ENCODE measurements at places on chromosomes 4 and X. TPM values are rescaled to one million over a fixed set of nuclear protein-coding genes. Genes with fewer than 3 reads are reported as not detected.

DNA sequence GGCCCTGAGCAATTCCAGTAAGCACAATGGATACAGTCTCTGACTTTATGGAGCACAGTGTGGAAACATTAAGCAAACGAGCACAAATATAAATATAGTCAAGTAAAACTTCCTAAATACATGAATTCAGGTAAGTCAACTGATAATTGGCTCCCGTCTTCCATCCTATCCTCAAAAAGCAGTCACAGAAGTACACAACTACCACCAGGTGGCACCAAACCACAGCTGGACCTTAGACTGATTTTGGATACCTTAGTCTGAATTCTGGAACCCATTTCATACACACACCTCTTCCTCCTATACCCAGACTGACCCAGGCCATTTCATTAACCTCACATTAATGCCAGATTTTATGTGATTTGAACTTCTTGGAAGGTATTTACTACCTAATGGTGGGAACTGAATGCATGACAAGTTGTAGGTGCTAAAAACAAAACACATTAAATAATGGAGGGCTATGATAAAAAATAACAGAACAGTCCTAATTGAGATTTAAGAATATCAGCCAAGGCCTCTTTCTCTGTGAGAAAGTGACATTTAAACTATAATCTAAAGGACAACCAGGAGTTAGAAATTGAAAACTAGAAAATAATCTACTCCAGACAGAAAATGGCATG is 77.5 kb downstream of the ELF2 start:
- DNase-seq, result peak; percentile 42

GRCh38 chr4:14675279-14675985 is 326.8 kb upstream of the CPEB2 start:
- no peak for DNase-seq

GRCh38 chrX:134186362-134187121 is 50.4 kb upstream of the CCDC160 start:
- no peak for DNase-seq

GRCh38 chr4:121139533-121140222 is 24.4 kb downstream of the TNIP3 start:
- DNase-seq, result no peak

DNA sequence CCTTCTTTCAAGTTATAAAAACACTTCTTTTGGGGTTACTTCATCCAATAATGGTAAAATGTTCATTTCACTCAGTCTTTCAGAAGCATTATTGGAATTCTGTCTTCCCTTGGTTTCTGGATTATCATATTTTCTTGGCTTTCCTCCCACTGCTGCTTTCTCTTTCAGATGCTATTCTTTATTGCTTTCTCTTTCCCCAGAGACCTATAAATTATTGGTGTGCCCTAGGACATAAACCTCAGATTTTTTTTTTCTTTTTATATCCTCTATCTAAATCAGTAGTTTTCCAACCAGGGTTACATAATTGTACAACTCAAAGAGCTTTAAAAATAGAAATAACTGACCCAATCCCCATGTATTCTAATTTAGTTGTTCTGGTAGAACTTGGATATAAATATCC is 1005.5 kb downstream of the ARAP2 start:
- DNase-seq, result no peak

DNA sequence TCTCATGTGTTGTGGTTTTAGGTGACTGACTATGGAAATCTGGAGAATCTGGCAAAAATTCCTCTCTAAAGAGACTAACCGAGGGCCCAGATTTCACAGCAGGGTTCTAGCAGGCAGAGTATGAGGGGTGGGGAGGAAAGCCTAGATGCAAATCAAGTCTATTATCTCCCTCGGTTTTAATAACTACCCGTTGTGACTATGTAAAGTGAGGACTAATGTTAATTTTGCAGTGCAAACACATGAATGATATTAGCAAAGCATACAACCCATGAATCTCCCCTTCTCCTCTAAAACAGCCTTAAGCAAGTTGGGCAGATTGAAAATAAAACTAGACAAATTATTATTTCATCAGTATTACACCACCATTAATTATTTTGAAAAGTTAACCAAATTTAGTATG is 131.4 kb downstream of the SLITRK2 start:
- DNase-seq, result no peak

GRCh38 chr4:76897536-76898384 is at the start of gene SOWAHB:
SOWAHB (minus strand) TSS chr4:76898144; CDS start chr4:76897849, 295 bp downstream.
- DNase-seq, result peak; percentile 35

GRCh38 chrX:38890963-38891362 is 89.7 kb downstream of the MID1IP1 start:
- no peak for DNase-seq

DNA sequence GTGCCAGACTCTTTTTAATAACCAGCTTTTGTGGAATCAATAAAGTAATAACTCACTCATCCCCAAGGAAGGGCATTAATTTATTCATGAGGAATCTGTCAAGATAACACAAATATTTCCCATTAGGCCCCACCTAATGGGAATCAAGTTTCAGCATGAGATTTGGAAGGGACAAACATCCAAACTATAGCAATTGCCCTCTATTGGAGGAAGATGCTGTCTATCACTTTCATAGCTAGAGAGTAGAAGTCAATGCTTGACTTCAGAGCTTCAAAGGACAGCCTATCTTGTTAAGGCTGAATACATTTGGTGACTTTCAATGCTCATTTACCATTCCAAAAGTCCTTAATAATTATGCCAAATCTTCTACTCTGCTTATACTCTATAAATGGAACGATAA is 84.9 kb upstream of the ATOH1 start:
- no peak for DNase-seq

GRCh38 chrX:81232218-81232617 is 30.3 kb downstream of the SH3BGRL start:
- DNase-seq, result no peak

DNA sequence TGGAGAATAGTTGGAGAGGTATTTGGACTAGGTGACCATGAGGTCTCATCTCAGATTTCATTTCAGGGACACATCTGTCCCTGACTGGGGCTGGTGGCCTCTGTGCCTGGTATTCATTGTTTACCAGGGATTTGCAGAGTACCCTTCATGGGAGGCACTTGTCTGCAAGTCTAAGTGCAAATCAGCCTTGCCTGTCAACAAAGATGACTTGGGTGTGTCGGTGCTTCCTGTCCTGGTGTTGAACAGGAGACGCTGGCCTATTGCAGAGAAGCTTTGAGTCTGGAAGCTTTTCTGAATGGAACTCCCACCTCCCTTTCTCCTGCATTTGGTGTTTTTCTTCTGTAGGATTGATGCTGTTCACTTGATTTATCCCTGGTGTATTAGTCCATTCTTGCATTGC is 104.1 kb downstream of the TNIP2 start:
- no peak for DNase-seq

GRCh38 chr4:131450572-131451209 is 1698.4 kb upstream of the PCDH10 start:
- no peak for DNase-seq

DNA sequence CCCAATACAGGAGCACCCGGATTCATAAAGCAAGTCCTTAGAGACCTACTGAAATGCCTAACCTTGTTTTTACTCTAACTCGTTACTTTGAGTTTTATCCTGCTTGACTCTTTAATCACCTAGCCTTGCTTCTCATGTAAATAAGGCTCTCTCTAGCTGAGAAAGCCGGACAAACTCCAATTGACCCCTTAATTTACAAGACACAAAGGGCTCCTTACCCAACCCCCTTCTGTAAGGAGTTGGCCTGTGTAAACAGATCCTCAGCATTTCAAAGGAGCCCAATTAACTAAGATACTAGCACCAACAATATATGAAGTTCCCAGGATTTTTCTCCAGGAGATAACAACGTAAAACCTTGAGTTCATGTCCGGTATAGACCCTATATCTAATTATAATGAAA is 61.7 kb downstream of the CT47B1 start:
- DNase-seq, result no peak

DNA sequence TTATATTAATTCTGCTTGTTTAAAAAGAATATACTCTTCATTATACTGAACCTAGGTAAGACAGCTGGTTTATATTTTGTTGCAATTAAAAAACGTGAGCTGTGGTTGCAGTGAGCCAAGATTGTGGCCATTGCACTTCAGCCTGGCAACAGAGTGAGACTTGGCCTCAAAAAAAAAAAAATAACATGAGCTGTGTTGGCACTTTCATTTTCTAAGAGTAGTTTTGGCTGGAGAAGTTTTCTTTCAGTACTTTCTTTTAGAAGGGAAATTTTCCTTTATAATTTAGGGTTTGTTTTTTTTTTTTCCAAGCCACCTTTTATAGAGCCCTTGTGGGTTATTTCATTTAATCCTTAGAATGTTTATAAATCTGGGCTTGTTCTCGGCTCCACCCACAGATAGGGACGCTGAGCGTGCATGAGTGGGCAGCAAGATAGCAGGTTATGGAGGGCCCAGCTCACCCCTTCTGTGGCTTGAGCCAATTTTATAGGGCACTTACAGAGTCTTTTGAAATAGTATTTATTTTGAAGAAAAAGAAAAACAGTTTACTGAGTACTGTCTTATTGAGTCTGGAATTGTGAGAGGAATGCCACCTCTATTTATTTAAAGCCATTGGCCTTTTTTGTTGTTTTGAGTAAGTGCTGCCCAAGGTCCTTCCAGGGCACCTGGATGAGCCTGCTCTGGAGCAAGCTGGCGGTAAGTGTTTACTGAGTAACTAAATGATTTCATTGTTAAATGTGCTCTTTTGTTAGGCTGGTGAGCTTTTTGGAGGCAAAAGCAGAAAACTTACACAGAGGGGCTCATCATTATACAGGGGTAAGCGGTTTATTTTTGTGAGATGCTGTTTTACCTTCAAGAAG is 60.9 kb downstream of the HTT start:
- DNase-seq, result peak; percentile 19

GRCh38 chrX:132821974-132822633 is 136.3 kb downstream of the HS6ST2 start:
- DNase-seq, result no peak

DNA sequence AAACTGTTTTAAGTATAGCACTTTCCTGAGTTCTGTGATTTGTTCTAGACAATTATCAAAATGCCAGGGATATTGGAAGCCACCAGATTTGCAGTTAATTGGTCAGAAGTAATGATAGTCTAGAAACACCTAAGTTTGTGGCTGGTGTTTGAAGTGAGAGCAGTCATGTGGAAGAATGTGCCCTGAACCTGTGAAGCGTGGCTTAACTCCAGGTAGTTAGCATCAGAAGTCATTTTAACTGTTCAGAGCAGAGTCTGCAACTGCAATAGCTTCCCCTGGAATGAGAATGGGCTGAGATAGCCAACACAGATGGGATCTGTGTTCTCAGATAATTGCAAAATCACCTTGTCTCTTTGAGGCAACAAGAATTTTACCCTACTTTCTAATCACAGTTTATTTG is 255.1 kb upstream of the GK2 start:
- peak; percentile 18 for DNase-seq

GRCh38 chr4:139973015-139973414 is 181.0 kb downstream of the MAML3 start:
- peak; percentile 80 for DNase-seq

GRCh38 chr4:84342161-84342560 is 156.9 kb downstream of the NKX6-1 start:
- DNase-seq, result no peak

DNA sequence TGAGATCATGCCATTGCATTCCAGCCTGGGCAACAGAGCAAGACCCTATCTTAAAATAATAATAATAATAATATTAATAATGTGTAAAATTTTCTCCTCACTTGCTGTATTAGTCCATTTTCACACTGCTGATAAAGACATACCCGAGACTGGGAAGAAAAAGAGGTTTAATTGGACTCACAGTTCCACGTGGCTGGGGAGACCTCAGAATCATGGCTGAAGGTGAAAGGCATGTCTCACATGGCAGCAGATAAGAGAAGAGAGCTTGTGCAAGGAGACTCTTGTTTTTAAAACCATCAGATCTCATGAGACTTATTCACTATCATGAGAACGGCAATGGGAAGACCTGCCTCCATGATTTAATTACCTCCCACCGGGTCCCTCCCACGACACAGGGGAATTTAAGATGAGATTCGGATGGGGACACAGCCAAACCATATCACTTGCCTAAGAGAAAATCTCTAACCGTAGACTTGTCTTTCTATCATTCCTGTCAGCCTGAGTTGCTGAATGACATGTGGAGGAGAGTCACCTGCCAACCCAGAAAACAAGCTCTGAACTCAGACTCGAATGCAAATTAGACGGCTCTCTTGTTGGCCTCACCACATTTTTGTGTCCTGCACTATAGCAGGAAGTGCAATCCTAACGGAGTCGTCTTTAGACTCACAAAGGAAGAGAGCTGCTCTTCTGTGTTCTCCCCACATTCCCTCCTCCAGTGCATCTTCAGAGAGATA is 51.9 kb upstream of the DCTD start:
- no peak for DNase-seq

DNA sequence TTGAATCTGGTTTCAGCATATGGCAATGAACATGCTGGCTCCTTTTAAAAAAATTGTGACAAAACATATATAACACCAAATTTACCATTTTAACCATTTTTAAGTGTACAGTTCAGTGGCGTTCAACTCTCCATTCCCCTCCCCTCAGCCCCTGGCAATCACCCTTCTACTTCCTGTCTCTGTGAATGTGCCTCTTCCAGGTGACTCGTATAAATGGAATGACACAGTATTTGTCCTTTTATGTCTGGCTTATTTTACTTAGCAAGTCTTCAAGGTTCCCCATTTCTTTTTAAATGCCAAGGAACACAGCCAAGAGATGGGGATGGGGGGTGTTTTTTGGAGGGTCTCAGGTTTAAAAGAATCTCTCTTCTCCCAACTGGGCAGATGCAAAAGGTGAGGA is 35.4 kb upstream of the BCLAF3 start:
- peak; percentile 31 for DNase-seq

DNA sequence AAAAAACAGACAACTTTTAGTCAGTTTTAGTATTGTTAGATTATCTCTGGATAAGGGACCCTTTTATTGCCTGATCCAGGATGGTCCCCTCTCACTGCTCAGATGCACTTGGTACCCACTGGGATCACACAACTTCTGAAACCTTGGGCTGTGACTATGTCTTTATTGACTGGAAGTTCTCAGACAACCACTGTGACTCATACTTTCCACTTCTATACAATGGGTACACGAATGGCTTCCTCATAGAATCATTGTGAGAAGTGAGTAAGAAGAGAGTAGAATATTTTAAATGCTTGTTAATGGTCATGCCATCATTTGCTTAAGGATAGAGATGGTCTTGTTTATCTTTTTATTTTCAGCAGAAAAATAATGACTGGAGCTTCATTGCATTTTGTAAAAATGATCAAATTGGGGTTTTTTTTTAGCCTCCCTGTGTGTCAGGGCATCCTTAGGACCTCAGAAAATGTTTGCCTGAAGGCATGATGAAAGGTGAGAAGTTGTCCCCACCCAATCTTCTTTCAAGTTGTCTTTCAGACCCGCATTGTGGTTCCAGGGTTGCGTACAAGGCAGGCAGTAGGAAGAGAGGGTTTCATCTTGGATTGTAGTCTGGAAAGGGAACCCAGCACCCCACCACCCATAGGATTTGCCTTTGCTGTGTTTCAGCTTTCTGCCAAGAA is 115.1 kb downstream of the CPEB2 start:
- no peak for DNase-seq

Gene PTPN13
- total RNA-seq, result 6.8 TPM

Gene NUDT10
- total RNA-seq, result 6.6 TPM

Gene PARM1
- 0.10 TPM for total RNA-seq

Gene MAGEA8
- total RNA-seq, result not detected

Gene MAGEA10
- not detected for total RNA-seq

Gene PHOX2B
- not detected for total RNA-seq

Gene CHIC2
- total RNA-seq, result 29.6 TPM

Gene DUSP21
- not detected for total RNA-seq

Gene TCEAL9
- 52.9 TPM for total RNA-seq

Gene GDPD2
- not detected for total RNA-seq

Gene PFKFB1
- total RNA-seq, result not detected

Gene HS6ST2
- total RNA-seq, result 3.5 TPM

Gene MUC7
- not detected for total RNA-seq

Gene TDO2
- total RNA-seq, result 2.0 TPM

Gene NRK
- not detected for total RNA-seq

Gene MAD2L1
- 75.1 TPM for total RNA-seq

Gene MSANTD1
- not detected for total RNA-seq

All from Caki2 (cell line).